ENCODE measurements at places on chromosomes 4 and X. TPM values are rescaled to one million over a fixed set of nuclear protein-coding genes. Genes with fewer than 3 reads are reported as not detected.

The ARHGAP6 gene
- 0.11 TPM for total RNA-seq

The SRPK3 gene
- total RNA-seq, result 0.03 TPM

The ZNF182 gene
- total RNA-seq, result 4.2 TPM

The SAGE1 gene
- total RNA-seq, result 0.05 TPM

The RBM46 gene
- not detected for total RNA-seq
